ENCODE measurements at places on chromosomes 4 and X.

- DNase-seq: no peak
Measured at GRCh38 chrX:37995428-37995827, 10.9 kb upstream of the SYTL5 start.

DNA sequence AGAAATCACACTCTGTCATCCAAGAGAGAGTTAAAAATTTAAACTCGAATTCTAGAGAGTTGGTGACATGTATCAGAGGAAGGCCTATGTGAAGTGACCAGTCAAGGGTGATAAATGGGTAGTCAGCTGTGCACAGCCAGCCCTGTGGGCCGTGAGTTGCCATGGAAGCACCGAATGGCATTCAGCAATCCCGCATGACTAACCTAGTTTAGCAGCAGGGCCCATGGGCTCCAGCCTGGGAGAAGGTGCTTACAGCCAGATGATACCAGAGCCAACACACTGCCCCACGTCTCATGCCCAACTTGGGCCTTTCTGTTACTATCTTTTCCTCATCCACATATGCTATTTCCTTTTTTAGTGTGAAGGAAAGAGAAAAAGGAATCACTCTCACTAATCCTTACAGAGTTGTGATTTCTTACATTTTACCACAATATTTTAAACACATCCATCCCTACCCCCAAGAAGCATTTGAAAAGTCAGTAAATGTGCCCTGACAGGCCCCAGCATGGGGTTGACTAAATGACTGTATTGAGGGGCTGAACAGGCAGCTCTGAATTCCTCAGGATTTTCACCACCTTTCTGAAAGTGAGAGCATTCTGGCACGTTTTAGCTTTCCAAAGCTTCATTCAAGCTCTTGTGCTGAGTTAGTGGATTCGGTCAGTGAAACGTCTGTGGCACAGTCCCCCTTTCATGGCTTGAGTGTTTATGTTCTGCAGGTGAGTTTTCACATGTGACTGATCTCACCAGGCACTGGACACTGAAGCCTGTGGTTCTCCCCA lies 104.2 kb downstream of the AFF1 start:
- DNase-seq: peak; percentile 87

- peak; percentile 33 for DNase-seq
Measured at GRCh38 chrX:70970482-70970995, 39.6 kb upstream of the SLC7A3 start.

GRCh38 chr4:141427726-141428296 lies 207.1 kb downstream of the ZNF330 start:
- no peak for DNase-seq

GRCh38 chr4:84110040-84110439 lies 389.1 kb downstream of the NKX6-1 start:
- no peak for DNase-seq

- peak; percentile 51 for DNase-seq
Measured at GRCh38 chrX:109822861-109823260, 89.8 kb upstream of the ACSL4 start.

DNA sequence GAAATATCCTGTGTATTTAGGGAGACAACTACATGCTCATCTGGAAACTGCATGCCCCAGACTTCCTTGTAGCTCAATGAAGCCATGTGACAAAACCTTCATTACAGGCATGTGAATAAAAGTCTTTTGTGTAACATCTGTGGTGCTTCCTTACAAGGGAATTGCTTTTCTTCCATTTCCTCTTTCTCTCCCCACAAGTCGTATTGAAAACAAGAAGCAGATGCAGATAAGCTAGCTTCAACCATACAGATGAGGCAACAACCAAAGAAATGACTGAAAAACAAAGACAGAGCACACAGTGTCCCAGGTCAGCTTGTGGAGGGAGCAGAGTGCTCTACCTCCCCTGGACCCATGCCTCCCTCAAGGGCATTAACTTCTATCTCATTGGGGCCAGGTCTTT lies 115.8 kb upstream of the INPP4B start:
- DNase-seq: no peak

GRCh38 chr4:121484633-121485032 lies 103.8 kb upstream of the QRFPR start:
- DNase-seq: peak; percentile 76

DNA sequence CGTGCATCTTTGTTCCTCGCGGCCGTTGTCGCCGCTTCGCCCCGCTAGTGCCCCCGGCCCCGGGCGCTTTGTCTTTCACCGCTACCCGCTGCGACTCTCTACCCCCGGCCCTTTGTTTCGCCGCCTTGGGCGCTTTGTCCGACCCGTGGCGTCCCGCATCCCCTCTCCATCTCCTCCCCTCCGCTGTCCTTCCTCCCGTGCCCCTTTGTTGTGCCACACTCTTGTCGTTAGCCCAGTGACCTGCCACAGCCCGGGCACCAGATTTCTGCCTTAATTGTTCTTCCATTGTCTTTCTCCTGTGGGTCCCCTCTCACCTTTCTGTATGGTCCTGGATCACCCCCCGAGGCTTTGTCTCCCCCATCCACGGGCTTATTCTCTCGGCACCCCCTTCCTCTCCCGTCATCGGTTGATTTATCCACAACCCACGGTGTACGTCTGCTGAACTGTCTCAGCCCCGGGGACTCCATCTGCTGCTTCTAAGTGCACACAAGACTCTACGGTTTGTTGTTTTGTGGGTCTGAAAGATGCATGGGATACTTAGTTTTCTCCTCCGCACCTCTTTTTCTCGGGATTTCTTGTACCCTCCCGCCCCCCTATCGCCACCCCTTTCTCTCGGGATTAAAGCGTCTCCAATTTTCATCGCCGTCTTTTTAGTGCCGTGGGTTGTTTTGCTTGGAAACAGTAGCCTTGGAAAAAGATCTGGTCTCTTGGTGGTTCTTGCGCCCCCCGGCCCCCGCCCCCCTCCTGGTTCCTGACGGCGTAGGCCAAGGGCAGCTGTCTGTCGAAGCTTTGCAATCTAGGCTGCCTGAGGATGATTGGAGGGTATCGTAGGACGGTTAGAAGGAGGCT lies 783 bp downstream of the RBPJ start:
- DNase-seq: peak; percentile 48

GRCh38 chr4:14254252-14254651 lies 626.7 kb upstream of the BOD1L1 start:
- DNase-seq: peak; percentile 76

- DNase-seq: peak; percentile 20
Measured at GRCh38 chr4:99763635-99764101, 53.0 kb upstream of the DAPP1 start.

DNA sequence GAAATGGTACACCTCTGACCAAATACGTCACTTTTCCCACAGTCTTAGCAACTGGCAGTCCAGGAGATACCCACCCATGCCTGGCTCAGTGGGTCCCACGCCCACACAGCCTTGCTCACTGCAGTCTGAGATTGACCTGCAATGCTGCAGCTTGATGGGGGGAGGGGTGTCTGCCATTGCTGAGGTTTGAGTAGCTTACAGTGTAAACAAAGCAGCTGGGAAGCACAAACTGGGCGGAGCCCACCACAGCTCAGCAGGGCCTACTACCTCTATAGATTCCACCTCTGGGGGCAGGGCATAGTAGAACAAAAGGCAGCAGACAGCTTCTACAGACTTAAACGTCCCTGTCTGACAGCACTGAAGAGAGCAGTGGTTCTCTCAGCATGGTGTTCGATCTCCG lies 52.7 kb downstream of the AMER1 start:
- DNase-seq: no peak

- no peak for DNase-seq
Measured at GRCh38 chr4:117908306-117909207, 125.7 kb upstream of the NDST3 start.

DNA sequence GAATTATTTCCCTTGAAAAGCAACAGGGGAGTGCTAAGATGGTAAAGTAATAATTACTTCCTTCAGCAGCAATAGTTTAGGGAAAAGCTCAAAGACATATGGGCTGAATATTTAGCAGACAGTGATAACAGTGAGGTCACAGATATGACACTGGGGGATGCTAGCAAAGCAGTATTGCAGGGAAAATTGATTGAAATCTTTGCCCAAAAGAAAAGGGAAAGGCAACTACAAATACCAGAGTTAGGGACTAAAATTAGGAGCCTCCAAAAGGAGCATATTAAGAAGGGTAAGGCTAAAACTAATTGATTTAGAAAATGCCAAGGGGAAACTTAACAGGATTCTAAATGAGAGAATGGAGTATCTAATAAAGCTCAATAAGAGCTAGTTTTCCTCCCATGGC lies 1191.3 kb upstream of the TENM3 start:
- DNase-seq: no peak

DNA sequence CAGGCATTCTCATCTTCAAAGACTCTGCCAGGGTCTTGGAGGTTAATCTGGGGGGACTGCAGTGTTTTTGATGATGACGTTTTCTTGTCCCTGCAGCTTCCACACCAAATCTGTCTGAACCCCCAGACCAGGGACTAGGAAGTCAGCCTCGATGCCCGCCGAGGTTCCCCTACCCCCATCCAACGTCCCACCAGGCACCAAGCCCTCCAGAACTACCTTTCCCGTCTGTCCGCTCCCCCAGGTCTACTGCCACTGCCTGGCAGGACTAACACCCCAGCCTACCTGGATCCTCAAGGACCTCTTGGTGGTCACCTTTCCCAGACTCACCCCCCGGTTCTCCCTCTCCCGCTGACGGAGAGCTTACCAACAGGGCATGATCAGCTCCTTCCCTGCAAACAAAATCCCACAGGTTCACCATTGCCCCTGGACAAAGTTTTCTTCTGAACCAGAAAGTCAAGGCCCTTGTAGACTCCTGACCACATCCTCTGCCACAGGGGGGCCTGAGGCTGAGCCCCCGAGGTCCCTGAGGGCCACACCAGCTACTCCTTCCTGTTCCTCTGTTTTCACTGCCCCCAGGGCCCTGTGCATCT lies 40.9 kb downstream of the HMX1 start:
- DNase-seq: no peak

- peak; percentile 73 for DNase-seq
Measured at GRCh38 chr4:140691369-140691768, 64.8 kb downstream of the TBC1D9 start.

DNA sequence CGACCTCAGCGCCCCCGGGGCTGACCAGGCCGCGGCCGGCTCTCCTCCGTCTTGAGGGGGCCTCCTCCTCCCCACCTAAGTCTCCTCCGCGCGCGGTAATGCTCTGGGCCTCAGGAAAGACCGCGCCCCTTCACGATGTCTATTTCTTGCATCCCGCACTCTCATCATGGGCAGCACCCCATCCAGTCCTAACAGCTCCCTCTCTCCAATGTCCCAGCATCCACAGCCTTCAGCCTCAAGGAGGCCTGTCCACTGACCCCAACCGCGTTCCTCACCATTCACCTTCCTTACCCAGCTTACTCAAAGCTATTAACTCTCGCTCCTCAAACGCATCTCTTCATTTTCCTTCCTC lies 77.5 kb downstream of the MAGED4 start:
- DNase-seq: no peak

DNA sequence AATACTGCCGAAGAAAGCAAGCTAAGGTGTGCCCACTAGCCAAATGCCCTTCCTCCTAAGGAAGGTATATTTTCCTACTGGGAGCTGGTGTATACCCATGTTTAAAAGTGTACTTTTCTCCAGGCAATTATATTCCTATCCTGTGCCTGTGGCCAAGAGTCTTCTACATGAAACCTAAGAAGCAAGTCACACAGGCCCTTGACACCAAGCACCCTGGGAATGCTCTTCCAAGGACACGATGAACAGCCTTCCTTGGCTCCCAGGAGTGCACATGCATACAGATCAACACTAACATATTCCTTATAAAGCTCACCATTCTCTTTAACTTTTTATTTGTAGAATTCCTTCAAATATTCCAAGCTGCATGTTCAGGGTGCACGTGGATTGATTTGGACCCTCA lies 17.3 kb upstream of the ARHGAP6 start:
- no peak for DNase-seq

GRCh38 chr4:1802151-1802715 lies 9.1 kb downstream of the FGFR3 start:
- no peak for DNase-seq

GRCh38 chrX:331825-332495 lies 13.4 kb upstream of the GTPBP6 start:
- DNase-seq: no peak

DNA sequence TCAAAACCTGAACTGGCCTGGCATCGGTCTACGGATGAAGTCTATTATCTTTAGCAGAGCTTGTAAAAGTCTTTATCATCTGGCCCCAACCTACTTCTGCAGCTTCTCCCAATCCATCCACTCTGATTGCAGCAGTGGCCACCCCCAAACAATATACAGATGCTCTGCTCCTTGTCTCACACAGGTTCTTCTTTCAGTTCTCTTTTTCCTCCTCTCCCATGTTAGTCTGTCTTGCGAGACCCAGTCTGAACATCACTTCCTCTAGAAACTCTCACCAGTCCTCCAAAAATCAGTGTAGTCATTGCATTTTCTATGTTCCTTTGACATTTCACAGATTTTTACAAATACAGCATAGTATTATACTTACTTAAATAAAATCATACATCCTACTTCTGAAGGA lies 163.0 kb downstream of the FRMPD4 start:
- no peak for DNase-seq

- no peak for DNase-seq
Measured at GRCh38 chr4:182831376-182831775, 85.8 kb downstream of the DCTD start.

GRCh38 chrX:49120091-49120490 lies 3.4 kb downstream of the GPKOW start:
- peak; percentile 20 for DNase-seq

GRCh38 chr4:8439168-8439567 lies 1.4 kb downstream of the ACOX3 start:
- no peak for DNase-seq

DNA sequence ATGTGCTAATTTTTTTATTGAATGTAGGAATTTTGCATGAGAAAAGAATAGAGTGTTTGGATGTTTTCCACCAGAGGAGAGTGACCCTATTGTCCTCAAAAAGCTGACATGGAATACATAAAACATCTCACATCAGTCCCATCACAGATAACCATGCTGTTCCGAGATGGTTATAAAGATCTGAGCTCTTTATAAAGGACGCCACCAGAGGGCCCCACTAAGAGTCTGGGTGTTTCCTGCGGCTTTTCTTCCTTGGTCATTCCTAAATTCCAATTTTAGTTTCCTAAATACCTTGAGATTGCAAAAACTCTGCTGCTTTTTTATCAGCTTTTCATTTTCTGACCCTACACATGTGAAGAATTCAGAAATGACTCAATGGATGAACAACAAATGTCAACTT lies 504.5 kb upstream of the FRG1 start:
- DNase-seq: no peak

DNA sequence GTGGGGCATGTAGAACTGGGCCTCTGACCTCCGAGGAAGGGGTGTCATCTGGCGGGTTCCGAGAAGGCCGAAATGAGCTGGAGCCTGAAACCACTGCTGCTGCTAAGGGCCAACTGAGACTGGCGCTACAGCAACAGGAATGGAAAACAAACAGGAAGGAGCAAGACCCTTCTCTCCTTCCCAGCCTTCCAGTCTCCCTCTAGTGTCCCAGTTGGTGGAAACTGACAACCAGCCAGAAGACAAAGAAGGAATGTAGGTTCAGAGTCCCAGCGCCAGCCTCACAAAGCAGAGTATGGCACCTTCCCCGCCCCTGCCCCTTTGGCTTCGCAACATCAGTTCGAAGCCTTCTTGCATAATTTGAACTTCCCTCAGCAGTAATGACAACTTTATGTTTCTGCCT lies 24.4 kb upstream of the PDZD4 start:
- no peak for DNase-seq
